Fibroblast of mammary gland (primary cell): ENCODE measurements at places on chromosomes 13 and 19.

- no peak for DNase-seq
Observed at GRCh38 chr13:70189981-70190380, 81.7 kb upstream of the KLHL1 start.

DNA sequence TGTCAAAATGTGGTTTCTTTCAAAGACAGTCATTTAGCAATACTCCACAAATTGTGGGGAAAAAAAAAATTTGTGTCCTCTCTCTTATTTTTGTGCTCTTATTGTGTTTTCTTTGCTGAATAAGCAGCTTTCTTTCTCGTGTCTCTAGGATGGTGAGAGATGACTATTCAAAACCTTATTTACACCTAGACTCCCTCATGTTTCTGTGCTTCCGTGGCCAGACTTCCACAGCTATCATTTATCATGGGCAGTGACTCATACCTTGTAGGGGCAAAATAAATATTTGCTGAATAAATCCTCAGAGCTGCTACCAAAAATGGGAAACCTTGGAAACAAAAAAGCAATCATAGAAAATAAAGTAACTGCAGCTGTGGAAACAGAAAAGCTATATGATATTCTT lies 204.9 kb upstream of the MIR17HG start:
- DNase-seq, result peak; percentile 39

- DNase-seq, result peak; percentile 71
Observed at GRCh38 chr13:108895220-108895704, 265.9 kb downstream of the MYO16 start.

- peak; percentile 49 for DNase-seq
Observed at GRCh38 chr13:48653472-48653939, at the start of gene CYSLTR2. CYSLTR2 (plus strand) TSS chr13:48653929; CDS start chr13:48706818, 52,889 bp downstream.

DNA sequence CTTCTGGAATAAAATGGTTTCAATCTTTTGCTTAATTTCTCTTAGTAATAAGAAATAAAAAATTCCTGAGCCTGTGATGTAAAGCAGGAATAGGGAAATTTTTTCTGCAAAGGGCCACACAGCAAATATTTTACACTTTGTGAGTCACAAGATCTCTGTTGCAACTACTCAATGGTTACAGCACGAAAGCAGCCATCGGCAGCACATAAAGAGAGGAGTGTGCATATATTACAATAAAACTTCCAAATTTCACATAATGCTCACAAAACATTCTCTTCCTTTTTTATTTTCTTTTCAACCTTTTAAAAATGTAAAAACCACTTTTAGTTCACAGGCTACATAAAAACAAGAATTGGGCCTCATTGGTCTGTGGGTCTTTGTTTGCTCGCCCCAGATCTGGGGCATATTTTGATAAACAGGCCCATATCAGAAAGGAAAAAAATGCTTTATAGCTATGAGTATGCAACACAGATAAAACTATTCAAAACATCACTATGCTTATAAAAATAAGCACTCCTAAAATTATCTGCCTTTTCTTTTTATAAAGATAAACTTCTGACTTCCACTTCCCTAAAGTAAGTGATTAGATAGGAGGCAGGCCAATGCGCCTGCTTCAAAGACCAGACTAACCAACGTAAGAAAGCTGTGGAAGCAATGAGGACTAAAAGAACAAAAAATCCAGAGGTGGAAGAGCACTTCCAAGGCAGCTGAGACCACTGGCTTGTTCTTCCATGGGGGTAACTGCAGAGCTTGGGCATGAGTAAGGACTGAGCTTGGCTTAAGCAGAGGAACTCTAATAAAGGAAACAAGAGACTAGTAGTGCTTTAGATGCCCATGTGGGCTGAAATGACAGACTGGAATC lies 26.5 kb downstream of the MYCBP2 start:
- peak; percentile 75 for DNase-seq

DNA sequence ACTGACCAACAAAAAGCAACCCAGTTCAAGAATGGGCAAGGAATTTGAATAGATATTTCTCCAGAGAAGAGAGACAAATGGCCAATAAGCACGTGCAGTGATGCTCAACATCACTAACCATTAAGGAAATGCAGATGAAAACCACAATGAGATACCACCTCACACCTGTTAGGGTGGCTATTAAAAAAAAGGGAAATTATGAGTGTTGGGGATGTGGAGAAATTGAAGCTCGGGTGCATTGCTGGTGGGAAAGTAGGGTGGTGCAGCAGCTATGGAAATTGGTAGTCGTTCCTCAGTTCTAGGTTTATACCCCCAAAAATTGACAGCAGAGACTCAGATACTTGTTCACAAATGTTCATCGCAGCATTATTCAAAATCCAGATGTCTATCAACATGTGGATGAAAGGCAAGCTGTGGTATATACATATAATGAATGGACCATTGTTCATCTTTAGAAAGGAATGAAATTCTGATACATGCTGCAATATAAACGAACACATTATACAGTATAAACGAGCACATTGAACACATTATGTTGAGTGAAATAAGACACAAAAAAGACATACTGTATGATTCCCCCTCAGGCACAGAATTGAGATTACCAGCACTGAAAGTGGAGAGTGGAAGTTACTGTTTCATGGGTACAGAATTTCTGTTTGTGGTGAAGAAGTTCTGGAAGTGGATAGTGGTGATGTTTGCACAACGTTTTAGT lies 927 bp downstream of the CHAMP1 start:
- no peak for DNase-seq

DNA sequence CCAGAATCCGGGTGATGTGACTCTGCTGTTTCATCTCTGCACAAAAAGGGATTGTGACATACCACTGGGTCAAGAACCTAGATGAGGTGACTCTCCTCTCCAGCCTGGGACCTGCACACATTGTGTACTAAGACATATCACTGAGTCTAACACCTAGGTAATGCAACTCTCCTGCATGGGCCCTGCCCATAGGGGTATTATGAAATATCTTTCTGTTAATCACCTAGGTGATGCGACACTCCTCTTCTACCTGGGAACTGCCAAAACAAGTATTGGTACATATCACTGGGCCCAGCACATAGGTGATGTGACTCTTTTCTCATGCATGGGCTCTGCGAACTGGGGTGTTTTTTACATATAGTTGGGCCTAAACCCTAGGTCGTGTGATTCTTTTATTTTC lies 35.5 kb upstream of the ZNF254 start:
- no peak for DNase-seq

GRCh38 chr13:94157705-94158218 lies 321.7 kb downstream of the DCT start:
- peak; percentile 79 for DNase-seq

DNA sequence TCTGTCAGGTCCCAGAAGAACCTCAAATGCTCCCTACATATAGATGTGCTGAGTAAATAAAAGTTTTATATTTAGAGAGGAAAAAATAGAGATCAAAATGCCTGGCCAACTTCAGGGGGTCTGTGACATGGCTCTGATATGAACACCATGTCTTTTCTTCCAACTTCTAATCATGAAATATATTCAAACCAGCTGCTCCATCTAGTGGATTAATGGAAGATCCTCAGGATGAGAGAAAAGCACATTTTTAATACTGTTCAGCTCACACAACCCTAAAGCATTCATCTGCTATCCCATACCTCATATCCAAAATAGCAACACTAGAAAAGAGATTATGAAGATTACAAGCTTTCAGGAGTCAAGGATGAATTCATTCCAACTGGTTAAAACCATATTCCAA lies 56.0 kb upstream of the DOCK9 start:
- peak; percentile 49 for DNase-seq

- DNase-seq, result no peak
Observed at GRCh38 chr13:67229481-67230403, at the start of gene PCDH9. PCDH9 (minus strand) TSS chr13:67230336; CDS start chr13:67228440, 1,896 bp downstream.

GRCh38 chr19:55694656-55695491 lies 19.8 kb downstream of the EPN1 start:
- DNase-seq, result no peak

- no peak for DNase-seq
Observed at GRCh38 chr13:109163037-109163379, 533.6 kb downstream of the MYO16 start.

GRCh38 chr19:36030264-36031148 lies 2.2 kb downstream of the CLIP3 start:
- peak; percentile 45 for DNase-seq

- DNase-seq, result no peak
Observed at GRCh38 chr13:24005755-24006281, 108.5 kb upstream of the C1QTNF9B start.

- no peak for DNase-seq
Observed at GRCh38 chr13:93477238-93477637, 250.6 kb downstream of the GPC6 start.

GRCh38 chr13:82330499-82330898 lies 1551.8 kb downstream of the SLITRK1 start:
- peak; percentile 21 for DNase-seq

- DNase-seq, result peak; percentile 67
Observed at GRCh38 chr19:46976845-46977320, 42.8 kb upstream of the NPAS1 start.

- DNase-seq, result no peak
Observed at GRCh38 chr13:109680930-109681329, 105.5 kb downstream of the IRS2 start.

- no peak for DNase-seq
Observed at GRCh38 chr13:85486663-85487062, 312.6 kb downstream of the SLITRK6 start.

DNA sequence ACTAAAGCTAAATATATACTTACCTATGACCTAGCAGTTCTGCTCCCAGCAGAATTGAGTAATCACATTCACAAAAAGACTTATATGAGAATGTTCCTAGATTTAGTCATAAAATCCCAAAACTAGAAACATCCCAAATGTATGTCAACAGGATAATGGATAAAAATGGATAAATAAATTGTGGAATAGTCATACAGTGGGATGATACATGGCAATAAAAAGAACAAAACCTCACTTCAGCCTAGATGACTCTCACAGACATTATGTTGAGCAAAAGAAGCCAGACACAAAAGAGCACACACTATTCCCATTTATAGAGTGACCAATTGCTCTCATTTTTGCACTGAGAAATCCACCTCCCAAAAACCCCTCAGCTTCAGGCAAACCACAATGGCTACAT lies 352.4 kb upstream of the HTR2A start:
- DNase-seq, result peak; percentile 89

GRCh38 chr13:27534981-27535380 lies 84.6 kb upstream of the MTIF3 start:
- DNase-seq, result no peak

- no peak for DNase-seq
Observed at GRCh38 chr13:57824121-57824520, 192.6 kb downstream of the PCDH17 start.

DNA sequence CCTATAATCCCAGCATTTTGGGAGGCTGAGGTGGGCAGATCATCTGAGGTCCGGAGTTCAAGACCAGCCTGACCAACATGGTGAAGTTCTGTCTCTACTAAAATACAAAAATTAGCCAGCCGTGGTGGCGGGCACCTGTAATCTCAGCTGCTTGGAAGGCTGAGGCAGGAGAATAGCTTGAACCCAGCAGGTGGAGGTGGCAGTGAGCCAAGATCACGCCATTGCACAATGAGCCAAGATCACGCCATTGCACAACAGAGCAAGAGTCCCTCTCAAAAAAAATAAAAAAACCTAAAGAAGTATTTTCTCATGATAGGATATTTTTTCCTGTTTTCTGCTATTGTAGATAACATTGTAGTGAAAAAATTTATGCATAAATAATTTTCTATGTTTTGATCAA lies 13.3 kb downstream of the IFT88 start:
- peak; percentile 5 for DNase-seq

- DNase-seq, result peak; percentile 63
Observed at GRCh38 chr13:102977471-102977870, 88.7 kb downstream of the SLC10A2 start.

DNA sequence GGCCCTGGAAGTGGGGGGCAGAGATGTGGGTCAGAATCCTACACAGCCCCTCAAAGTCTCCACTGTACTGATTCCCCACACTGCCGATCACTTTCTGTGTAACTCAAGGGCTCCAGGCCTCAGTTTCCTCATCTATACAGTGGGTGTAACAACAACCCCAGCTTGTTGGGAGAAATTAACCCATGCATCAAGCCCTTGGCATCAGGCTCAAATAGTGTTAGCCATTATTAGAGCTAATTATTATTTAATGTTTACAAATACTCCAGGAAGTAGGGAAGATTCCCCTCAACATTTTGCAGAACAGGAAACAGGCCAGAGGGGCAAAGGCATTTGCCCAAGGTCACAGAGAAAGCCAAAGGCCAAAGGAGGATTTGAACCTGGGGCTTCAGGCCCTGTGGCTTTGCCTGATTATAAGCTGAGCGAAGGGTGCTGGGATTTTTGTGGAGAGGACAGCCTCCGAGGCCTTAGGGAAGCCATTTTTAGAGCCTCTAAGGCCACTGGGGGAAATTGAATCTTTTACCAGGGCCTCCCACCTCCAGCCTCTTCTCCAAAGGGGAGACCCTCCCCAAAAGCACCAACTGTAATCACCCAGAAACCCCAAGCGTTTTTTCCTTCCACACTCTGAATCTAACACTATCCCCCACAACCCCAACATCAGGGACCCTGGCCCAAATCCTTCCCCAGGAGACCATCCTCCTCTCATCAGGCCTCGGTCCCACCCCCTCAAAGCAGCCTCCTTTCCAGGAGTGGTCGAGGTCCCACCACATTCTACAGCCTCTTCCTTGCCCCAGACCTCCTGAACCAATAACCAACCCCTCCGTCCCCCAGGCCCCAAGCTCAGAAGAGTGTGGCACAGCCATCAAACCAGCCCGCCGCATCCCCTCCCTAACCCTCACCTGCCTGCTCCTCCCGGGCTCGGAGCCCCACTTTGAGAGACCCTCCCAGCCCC lies 1.1 kb downstream of the FKBP8 start:
- DNase-seq, result no peak

- peak; percentile 12 for DNase-seq
Observed at GRCh38 chr13:98397221-98397620, 179.7 kb downstream of the STK24 start.

GRCh38 chr19:16957151-16957701 lies 68.4 kb downstream of the F2RL3 start:
- peak; percentile 73 for DNase-seq

GRCh38 chr13:27298849-27299248 lies 28.2 kb downstream of the RASL11A start:
- DNase-seq, result no peak

GRCh38 chr19:15584541-15585115 lies 30.4 kb upstream of the CYP4F8 start:
- DNase-seq, result peak; percentile 45

DNA sequence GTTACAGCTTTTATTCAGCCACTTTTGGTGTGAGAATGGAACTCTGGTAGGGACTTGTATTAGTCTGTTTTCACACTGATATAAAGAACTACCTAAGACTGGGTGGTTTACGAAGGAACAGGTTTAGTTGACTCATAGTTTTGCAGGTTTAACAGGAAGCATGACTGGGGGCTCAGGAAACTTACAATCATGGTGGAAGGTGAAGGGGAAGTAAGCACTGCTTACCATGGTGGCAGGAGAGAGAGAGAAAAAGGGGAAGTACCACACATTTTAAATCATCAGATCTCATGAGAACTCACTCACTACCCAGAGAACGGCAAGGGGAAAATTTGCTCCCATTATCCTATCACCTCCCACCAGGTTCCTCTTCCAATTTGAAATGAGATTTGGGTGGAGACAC lies 942.2 kb downstream of the PCDH17 start:
- DNase-seq, result no peak
